CD4-positive, alpha-beta T cell treated with Interleukin-12 subunit alpha and Interleukin-12 subunit beta, for 1 hour (primary cell): ENCODE measurements at places on chromosomes 13 and 19.

DNA sequence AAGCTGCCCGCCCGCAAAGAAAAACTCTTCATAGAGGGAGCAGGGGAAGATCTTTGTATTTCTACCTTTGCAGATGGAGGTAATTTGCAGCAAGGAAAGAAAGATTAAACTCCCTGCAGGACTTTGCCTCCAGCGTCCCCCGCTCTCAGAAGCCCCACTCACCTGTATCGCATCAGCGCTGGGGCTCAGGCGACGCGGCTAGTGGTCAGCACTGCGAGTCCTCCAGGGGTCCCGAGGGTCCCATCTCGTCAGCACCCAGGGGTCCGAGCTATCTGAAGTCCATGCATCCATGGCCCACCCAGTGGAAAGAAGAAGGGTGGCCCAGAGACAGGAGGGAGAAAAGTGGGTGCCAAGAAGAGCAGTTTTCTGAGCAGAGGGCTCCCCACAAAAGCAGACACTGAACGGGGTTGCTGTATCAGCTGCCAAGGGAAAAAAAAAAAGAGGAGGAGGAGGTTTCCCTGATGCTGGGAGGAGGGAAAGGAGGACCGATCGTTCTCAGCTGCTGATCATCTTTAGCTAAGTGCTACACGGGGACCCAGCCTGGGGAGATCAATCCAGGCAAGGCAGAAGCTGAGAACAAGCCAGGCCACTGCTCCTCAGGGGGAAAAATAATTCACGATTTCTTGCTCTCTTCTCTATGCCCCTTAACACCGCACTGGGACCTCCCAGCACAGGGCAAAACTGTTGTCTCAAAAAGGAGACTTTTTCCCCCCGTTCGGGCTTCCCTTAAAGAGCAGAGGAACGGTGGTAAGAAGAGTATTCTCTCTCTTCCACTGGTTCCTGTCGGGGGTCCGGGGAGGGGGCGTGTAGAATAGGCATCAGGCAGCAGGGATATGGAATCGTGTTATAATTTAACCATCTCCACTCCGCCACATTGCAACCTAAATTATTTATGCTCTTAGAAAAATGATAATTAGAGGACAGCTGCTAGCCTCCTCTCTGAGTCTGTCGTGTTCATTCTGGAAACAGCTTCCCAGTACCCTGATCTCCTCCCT is 117.7 kb upstream of the CACNA1A start:
- no peak for DNase-seq

DNA sequence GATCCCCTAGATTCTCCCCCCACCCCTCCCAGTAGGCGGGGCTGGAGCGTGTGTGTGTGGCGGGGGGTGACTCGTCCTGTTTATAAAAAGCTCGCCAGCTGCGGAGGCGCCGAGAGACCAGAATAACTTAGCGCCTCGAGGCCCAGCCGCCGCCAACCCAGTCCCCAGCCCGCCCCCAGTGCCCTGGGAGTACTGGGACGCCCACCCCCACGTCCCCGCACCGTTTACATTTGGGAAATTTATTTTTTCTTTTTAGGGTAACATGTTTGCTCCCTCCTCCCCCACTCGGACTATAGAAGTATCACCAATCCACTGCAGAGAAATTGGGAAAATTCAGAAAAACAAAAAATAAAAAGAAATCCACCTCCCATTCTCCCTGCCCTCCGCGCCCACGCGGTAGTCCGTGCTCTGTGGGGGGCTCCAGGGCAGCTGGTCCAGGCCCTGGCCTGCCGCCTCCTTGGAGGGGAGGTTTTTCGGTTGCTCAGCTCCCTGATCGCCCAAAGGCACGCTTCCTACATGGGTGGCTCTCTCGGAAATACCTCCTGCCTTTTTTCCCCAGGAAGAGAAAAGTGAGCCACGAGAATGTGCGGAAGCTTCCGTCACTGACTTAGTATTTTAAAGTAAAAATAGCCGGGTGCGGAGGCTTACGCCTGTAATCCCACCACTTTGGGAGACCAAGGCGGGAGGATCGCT is 1.5 kb upstream of the RAB3A start:
- DNase-seq, result peak; percentile 56

- DNase-seq, result no peak
These were observed 2.1 kb downstream of the EDNRB start for GRCh38 chr13:77916488-77916887.

- no peak for DNase-seq
These were observed 818.4 kb downstream of the DIAPH3 start for GRCh38 chr13:59345311-59345710.

DNA sequence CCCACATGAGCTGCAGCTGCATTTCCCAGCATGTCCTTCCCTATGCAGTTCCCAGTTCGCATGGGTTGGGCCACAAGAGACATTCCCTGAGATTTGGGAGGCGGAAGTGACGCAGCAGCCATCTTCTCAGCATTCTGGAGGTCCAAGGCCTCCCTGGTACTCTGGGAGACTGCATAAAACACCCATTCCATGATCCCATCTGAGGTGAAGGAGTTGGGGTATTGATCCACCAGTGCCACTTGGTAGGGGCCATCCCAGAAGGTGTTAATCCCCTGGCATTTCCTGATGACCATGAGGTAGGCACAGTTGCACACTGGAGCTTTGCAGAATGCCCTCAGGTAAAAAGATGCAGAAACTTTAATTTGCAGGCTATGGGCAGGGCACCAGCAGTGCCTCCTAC is 25.4 kb downstream of the POP4 start:
- DNase-seq, result no peak

GRCh38 chr13:110373617-110374016 is 66.5 kb downstream of the COL4A2 start:
- no peak for DNase-seq

GRCh38 chr19:16569609-16570320 is 2.5 kb downstream of the SLC35E1 start:
- no peak for DNase-seq
